Activated gamma-delta T cell treated with Interleukin-2 at 50 U/mL for 16 hours (primary cell): ENCODE measurements at places on chromosomes 5 and 9.
A peak's percentile ranks its signal among the peaks of the same experiment; 100 is the strongest.

GRCh38 chr5:97297063-97297703 is 114.1 kb upstream of the RIOK2 start:
- DNase-seq, result no peak

DNA sequence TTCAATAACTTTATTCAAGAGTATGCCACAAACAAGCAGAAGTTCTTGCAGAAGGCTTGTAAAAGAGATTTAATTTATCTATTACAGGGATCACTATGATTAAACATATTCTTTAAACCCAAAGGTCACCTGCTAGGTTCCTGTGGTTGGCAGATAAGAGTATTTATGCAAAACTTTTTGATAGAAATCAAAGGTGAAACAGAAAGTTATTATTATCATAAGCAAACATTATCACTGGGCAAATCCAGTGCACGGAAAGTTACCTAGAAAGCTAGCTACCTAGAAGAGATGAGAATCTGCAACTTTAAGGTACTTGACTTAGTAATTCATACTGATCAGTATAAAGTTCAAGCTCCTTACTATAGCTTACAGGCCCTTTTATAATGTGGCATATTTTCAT is 3.2 kb downstream of the STARD4 start:
- DNase-seq, result no peak

DNA sequence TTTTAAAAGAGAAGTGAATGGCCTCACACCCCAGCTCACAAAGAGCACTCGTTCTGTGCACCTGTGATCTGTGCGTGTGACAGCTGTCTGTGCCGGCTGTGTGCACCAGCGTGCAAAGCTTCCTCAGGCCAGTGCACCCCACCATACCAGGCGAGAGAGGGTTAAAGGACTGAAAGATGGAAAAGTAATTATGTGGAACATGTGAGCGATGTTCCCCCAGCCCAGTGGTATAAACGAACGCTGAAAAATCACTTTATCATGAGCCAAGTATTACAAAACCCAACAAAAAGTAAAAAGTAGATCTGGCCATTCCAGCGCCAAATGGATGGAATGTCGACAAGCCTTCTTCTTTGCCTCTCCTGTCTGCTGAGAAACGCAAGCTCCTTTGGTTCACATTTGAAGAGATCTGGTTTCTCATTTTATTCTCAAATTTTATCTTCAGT is 53.7 kb downstream of the IPPK start:
- no peak for DNase-seq

- DNase-seq, result no peak
Measured at GRCh38 chr5:131996210-131997025, 15.0 kb downstream of the ACSL6 start.

DNA sequence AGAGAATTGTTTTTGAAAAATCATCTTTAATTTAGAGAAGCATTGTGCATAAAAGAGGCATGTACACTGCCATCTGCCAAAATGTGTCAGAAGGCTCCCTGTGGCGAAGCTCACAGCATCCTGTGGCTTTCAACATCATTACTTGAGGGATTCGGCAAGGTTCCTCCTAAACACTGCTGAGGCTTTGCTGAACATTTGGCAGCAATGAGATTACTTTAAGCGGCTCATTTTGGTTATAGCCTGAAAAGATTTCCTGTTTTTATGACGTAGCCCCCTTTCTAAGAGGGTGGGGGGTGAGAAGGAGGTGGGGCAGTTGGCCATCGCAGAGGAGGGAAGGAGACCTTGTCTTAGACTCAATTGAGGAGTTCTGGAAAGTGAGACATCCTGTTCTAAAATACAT is 469.4 kb downstream of the RASEF start:
- DNase-seq, result no peak

DNA sequence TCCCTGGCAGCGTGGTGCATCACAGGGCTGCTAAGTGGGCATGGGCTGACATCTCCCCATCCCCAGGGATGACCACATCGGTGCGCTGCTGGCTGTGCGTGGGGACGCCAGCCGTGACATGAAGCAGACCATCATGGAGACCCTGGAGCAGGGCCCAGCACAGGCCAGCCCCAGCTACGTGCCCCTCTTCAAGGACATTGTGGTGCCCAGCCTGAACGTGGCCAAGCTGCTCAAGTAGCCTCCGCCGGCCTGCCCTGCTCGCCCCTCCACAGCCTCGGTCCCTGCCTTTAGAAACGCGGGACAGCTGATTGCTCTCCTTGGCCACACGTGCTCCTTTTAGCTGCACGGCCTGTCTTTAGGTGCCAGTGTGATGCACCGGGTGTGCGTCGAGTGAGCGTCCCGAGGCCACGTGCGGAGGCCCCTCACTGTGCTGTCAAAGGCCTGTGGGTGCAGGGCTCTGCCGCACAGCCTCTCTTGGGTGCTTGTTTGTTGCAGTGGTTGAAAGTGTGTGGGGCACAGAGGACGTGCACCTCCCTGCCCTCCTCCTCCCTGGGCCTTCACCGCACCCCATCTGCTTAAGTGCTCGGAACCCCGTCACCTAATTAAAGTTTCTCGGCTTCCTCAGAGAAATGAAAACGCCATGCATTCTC is 23.8 kb downstream of the EXOC3 start:
- DNase-seq, result no peak

DNA sequence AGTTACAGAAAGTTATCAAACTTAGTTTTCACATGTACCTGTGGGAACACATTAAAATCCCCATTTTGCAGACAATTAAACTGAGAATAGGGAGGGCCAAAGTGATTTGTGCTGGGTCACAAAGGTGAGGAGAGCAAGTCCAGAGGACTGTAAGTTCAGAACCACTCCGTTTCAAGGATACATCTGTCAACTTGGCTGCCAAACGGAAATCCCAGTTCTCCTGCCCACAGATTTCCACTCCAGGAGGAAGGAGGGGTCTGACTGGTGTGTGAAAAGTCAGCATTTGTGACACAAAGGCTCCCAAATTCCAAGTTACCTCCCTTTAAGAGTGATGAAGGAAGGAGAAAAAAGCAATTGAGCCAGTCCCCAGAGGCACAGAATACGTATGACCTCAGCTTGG is 42.3 kb downstream of the PRELID2 start:
- no peak for DNase-seq

DNA sequence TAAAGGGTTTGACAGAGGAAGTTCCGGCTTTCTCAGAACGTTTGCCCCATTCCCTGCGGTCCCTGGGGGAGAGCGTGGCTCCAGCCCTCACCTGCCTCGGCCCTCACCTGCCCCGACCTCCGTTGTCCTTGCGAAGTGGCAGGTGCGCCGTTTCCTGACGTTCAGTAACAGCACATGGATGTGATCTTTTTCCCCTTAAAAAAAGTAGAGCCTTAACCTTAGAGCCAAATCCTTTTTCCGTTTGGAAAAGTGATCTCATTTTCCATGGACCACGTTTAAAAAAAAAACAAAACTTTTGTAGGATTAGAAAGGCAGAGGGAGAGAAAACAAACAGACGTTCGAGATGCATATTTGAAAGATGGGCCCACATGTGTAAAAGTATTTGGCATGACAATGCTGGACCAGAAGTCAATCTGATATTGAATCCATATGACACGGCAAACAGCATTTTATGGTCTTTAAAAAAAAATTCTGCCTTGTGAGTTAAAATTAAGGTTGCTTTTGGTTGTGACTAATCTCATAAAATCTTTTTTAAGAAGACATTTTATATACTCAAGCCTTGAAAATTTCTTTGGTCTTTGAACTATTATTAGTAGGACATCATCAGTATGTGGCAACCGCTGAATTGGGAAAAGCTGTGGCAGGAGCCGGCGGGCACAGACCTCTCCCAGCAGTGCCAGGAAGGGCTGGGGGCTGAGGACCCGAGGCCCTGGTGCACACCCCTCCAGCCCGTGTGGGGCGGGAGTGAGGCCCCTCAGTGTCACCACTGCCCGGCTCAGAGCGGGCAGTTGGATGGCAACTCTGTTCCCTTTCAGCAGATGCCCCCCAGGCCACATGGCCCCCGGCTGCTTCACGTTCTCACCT is 42.5 kb upstream of the EXOC3 start:
- no peak for DNase-seq

- no peak for DNase-seq
Measured at GRCh38 chr9:20552874-20553557, 69.3 kb downstream of the MLLT3 start.

DNA sequence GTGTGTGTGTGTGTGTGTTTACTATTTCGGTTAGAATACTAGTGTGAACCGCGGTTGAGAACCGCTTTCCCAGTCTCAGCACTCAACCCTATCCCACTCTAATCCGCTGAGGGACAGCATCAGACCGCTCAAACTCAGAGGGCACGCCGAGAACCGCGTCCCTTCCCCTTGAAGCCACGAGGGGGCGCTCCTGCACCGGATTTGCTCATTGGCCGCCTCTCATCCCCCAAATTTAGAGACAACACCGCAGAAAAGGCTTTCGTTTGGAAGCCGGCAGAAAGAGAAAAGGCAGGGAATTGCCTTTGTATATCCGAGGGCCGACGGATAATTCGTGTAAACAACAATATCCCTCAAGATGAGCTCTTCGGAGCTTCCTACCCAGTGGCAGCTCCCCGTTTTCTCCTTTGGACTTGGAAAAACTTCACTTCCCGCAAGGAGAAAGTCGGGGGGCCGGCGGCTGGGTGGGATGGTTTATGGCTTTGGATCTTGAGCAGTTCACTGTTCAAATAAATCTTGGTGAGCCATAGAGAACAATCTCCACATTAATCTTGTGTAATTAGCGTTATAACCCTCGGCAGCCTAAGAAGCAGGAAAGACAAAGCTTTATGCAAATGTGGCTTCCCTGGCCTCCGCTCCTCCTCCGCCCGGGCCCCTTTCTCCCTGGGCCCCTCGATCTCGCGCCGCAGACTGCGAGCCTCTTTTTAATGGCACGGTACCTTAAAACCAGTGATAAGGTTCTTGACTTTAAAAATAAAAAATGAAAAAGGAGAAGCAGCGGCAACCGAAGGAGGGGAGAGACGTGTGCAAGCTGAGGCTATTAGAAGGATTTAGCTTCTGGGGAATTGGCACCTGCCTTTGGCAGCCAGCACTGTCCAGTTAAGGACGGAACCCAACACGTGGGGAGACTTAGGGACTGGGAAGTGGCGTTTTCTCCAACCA is 296.8 kb downstream of the PARP8 start:
- DNase-seq, result peak; percentile 38

GRCh38 chr5:135626636-135627035 is 47.8 kb upstream of the CXCL14 start:
- no peak for DNase-seq

- no peak for DNase-seq
Measured at GRCh38 chr9:77013932-77014596, 5.4 kb upstream of the FOXB2 start.

- no peak for DNase-seq
Measured at GRCh38 chr5:14818931-14819790, 52.4 kb downstream of the ANKH start.

GRCh38 chr5:131812371-131813160 is 15.7 kb upstream of the FNIP1 start:
- DNase-seq, result no peak

- no peak for DNase-seq
Measured at GRCh38 chr5:80654054-80654390, 430 bp upstream of the MSH3 start.

DNA sequence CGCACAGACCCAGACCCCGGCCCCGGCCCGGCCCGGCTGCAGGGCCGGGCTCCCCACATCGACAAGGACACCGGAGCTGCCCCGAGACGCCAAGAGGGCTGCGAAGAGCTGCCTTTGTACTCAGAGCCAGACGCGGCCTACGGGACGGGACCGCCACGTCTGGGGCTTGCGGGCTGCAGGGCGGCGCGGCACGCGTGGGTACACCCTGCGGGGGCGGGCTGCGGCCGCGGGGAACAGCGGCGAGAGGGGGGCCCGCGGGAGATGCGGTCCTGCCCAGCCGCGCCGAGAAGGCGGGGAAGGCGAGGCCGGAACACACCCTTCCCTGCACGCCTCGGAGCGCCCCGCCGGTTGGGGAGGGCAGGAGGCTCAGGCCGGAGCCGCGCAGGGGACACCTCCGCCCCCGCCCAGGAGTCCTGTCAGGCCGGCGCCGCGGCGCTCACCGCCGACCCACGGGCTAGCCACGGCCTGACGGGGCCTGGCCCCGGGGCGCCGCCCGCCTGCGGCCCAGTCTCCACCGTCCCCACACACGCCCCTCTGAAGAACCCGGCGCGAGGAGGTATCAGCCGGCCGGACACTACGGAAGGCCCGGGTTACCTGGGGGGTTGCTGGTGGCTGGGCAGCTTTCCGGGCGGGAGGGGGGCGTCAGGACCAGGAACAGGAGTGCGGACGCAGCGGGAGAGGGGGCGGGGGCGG is 478 bp downstream of the RAB14 start:
- peak; percentile 41 for DNase-seq

- no peak for DNase-seq
Measured at GRCh38 chr9:86280580-86280979, 1.8 kb downstream of the ISCA1 start.

DNA sequence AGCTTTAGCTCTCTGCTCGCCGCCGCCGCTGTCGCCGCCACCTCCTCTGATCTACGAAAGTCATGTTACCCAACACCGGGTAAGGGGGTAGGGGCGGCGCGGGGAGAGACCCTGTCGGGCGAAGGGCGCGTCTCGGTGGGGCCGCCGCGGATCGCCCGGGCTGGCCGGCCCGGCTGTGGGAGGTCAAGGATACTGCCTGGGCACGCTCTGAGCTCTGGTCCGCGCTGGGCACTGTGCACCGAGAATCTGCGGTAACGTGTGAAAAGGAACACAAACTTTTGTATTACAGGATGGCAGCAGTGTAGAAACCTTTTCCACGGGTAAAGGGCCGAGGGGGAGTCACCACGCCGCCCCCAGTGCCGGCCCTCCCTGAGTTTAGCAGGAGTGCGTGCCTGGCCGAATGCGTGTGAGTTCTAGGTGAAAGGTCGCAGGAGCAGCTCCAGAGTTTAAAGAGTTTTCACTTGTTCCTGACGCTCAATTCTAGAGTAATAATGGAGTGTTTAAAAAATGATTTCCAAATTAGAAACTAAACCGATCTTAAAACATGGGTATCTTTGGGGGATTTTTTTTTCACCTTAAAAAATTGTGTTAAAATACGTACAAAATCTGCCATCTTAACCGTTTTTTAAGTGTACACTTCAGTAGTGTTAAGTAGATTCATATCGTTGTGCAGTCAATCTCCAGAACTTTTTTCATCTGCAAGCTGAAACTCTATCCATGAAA is at the start of gene HSDL2:
HSDL2 (plus strand) TSS at position 7 of the 723 bp plus-strand sequence; CDS start at position 63, 56 bp downstream.
- DNase-seq, result no peak

GRCh38 chr5:115641948-115642347 is 16.1 kb upstream of the TMED7 start:
- no peak for DNase-seq

- DNase-seq, result no peak
Measured at GRCh38 chr5:112978836-112979235, 2.2 kb downstream of the DCP2 start.

- DNase-seq, result no peak
Measured at GRCh38 chr5:9335754-9336495, 209.9 kb downstream of the SEMA5A start.

- no peak for DNase-seq
Measured at GRCh38 chr9:35689542-35690293, at the start of gene TPM2. TSS of gene TPM2 (minus strand) at chr9:35689925. CDS start at chr9:35689817, 108 bp downstream.

DNA sequence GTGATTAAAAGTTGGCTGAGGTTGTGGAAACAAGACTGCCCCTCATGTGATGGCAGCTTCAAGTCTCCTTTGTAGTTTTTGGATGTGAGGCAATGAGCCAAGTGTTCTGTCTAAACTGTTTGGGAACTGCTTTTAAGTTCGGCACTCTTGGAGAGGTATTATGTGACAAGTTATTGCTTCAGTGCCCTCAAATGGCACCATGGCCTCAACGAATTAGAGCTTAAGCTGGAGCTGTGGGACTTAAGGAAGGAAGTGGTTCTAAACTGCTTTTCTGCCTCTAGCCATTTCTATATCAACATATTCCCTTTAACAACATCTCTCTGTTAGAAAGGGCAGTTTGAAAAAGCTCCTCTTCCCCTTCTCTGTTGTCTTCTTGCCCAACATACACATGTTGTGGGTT is 227.7 kb downstream of the RFK start:
- no peak for DNase-seq

- DNase-seq, result no peak
Measured at GRCh38 chr9:97075289-97075985, 36.5 kb upstream of the CTSV start.

- no peak for DNase-seq
Measured at GRCh38 chr5:139638736-139639618, 9.2 kb upstream of the CXXC5 start.
